ENCODE measurements at places on chromosomes 2 and 18.

DNA sequence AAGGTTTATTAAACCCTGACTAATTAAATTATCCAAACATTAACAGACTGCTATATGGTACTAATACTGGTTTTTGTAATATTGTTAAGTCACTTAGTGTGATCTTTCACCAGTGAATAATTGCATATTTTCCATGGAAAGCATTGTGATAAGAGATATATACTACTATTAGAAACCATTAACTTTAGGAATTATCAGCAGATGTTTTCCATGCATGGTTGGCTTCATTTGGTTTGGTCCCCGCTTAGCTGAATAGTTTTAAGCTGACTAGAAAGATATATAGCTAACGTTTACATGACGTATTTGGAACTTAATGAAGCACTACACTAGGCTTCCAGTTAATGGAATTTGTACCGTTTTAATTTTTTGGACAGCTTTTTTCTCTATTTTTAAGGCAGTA lies 37.9 kb downstream of the LCLAT1 start:
- no peak for DNase-seq

DNA sequence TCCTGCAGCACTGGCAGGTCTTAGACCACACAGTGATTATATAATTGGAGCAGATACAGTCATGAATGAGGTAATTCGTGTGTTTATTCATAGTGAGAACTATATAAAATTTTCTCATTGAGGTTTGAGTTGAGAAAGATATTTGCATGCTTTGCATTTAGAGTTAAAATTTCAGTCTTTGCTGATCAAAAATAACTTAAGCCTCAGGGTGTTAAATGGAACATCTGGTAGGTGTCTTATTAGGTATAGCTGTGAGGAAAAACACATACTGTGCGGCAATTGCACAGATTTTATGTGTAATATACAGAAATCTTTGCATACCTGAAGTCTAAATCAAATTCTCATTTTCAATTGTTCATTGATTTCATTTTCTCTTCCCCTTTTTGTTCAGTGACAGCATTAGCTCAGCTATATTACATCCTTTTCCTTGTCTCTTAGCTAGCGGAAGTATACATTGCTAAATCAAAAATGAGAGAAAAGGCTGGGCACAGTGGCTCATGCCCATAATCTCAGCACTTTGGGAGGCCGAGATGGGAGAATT lies 21.2 kb downstream of the GORASP2 start:
- no peak for DNase-seq

DNA sequence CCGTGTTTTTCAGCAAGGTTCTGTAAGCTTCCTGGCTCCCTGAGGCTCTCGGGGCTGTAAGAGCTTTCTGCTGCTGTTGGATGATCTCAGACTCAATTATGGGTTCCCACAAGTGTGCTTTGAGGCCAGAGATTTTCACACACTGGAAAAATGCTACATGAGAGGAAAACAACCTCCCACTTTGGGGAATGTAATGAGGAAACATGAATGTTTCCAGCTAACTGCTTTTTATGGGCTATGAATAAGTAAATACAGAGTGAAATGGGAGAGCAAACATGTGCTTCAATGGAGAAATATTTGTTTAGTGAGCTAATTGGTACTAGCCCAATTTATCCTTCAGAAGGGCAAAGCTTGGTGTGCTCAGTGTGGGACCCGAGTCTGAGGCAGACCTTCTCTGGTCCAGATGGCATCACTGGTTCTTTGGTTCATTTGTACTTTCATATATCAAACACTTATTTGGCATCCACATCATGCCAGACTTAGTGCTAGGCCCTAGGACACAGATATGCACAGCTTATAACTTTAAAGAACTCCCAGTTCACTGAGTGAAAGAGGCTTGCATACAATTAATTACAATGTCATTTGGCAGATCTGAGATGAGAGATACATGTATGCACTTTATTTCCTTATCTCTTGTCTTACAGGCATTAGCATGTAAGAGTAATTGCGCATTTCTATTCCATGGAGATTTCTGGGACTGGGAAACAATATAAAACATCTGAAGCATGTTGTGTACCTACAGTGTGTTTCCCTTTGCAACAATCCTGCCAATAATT lies 248.8 kb downstream of the RDH14 start:
- no peak for DNase-seq

DNA sequence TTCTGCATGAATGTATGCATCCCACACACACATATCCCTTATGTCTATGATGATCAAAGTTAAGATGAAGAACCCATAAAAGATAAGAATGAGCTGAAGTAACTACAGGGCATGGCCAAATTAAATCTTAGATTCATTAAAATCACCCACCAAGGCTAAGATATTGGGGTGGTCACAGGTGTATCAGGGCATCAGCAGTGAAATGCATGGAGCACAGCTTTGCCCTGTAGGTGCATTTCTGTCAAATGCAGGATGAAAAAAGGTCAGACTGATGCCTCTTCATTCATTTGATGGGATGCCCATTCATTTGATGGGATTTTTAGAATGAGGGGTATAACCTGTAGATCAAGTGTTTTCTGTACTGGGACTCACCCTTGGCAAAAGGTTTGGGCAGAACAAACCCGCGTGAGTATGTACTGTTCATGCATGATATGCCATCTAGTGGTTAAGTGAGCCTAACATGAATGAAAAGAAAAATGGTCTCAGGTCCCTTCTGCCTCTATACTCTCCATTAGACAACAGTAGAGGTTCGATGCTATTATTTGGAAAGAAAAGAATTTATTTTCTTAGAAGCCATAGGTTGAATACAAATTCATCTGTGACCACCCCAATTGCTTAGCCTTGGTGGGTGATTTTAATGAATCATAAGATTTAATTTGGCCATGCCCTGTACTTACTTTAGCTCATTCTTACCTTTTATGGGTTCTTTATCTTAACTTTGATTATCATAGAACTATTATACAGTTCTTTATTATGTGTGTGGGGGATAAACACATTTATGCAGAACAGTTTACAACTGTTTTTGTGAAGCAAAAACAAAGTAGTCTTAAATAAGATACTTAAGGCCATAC lies 43.2 kb upstream of the NOSTRIN start:
- DNase-seq, result no peak

GRCh38 chr2:146978577-146979555 lies 866.0 kb upstream of the ACVR2A start:
- no peak for DNase-seq

GRCh38 chr2:170250584-170250983 lies 72.6 kb downstream of the MYO3B start:
- no peak for DNase-seq

GRCh38 chr2:219022616-219023015 lies 18.7 kb downstream of the CFAP65 start:
- DNase-seq, result no peak

DNA sequence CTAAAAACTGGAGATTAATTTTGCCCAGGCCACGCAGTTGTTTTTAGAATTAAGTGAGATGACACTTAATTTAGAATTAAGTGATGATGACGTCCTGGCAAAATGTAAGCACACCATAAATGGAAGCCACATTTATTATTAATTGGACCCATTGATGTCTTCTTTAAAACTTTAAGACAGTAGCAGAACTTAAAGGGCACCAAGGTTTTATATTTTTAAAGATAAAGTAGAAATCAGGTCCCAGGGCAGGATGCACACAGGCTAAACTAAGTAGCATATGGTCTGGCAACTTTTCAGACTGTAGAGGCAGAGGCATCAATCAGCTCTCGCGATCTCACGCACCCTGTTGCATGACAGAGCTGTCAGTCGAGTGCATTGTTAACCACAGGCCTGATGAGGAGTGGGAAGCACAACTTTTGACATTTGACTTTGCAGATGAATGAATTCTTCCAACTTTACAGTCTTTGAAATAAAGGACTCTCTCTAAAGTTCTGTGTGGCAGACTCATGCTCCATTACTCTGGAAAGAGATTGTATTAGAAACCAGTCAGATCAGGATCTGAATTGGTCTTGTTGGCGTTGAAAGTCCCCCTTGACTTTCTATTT lies 232.4 kb downstream of the CD226 start:
- DNase-seq, result no peak

GRCh38 chr2:238256594-238257104 lies 16.8 kb upstream of the HES6 start:
- peak; percentile 92 for DNase-seq

DNA sequence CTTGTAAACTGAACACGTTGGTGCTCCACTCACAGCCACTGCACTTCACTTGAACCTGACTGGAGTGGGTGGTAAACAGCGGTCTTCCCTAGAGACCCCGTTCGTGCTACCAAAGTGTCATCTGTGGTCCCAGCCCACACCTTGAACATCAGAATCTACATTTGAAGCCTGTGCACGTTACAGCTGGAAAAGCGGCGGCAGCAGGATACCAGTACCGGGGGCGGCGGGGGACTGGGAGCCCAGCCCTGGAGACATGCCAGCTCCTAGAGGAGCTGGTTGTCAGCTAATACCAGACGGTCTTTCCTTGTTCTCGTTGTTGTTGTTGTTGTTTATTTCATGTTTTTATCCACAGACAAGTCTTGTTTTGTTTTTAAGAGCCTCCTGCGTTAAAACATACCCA lies 156.7 kb downstream of the WDSUB1 start:
- DNase-seq, result no peak

- no peak for DNase-seq
Observed at GRCh38 chr2:134432435-134432883, 178.6 kb downstream of the MGAT5 start.

DNA sequence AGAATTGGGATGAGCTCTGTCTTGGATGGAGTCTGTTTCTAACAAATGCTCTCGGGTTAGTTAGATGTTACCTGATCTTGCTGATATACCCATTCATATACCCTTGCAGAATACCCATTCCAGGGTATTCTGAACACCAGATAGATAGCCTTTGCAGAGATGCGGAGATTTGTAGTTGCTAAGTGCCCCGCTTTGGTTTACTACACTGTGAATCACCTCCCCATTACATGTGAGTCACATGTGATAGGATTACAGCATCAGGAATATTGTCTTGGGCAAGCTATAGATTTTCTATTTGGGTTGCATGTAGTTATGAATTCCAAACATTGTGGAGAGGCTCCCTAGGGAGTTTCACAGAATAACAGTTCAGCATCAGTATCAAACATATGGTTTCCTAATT lies 3.8 kb downstream of the VSNL1 start:
- DNase-seq, result no peak

DNA sequence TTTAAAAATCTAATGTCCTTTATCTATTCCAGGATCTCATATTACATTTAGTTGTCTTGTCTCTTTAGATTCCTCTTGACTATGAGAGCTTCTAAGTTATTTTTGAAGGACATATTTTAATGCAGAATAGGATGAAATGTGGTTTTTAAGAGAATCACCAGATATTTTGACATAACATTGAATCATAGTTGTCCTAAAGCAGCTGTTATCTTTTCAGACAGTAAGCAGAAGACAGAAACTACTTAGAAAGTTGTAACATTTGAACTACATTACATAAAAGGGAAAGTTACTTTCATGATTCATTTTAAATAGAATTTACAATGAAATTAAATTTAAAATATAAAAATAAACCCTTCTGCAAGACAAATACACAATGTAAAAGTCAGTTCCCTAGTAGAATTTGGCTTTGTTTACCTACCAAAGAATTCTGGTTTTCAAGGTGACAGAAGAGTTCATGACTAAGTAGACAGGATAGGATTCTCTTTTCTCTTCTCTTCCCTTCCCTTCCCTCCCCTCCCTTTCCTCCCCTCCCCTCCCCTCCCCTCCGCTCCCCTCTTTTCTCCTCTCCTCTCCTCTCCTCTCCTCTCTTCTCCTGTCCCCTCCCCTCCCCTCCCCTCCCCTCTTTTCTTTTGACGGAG lies 186.0 kb downstream of the DIS3L2 start:
- no peak for DNase-seq

Measured in iPS DF 6.9 (cell line).